ENCODE measurements at places on chromosomes 3 and 15.

GRCh38 chr3:61583890-61584875, 22.8 kb downstream of the PTPRG start:
- DNase-seq, result no peak

- no peak for DNase-seq
Observed at GRCh38 chr3:18300916-18301315, 124.2 kb downstream of the SATB1 start.

DNA sequence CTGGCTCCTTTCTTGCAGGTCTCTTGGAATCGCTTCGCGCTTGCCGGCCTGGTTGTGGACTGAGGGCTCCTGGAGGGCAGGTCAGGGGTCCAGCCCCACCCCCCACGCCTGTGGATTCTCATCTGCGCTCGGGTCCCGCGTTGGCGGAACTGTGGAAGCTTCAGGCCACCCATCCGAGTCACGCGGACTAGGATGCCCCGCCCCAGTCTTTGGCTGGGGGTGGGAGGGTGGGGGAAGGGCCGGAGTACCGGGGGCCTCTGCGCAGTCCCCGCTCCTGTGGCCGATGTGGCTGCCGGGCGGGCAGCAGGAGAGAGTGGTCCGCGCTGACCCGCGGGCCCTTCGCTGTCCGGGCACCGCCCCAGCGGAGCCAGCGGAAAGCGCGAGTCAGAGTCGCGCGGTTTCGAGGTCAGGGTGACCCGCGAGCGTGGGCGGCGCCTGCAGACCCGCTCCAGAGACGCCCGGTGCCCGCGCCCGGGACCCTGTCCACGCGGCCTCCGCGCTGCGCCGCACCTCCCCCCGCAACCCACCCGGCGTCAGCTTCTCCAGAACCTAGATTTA, 114.2 kb downstream of the KLF13 start:
- DNase-seq, result peak; percentile 49

DNA sequence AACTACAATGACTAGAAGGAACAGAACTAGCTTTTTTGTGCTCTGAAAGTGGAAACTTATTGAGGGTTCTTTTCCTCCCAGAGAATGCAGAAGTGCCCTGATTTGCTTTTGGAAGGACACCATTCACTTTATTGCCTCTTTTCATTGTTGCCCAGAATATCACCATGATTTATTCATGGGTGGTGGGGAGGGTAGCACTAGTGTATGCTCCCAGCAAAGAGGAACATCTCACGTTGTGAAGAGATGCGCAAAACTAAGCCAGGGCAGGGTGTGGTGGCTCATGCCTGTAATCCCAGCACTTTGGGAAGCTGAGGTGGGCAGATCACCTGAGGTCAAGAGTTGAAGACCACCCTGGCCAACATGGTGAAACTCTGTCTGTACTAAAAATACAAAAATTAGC, 31.4 kb downstream of the FLNB start:
- no peak for DNase-seq

DNA sequence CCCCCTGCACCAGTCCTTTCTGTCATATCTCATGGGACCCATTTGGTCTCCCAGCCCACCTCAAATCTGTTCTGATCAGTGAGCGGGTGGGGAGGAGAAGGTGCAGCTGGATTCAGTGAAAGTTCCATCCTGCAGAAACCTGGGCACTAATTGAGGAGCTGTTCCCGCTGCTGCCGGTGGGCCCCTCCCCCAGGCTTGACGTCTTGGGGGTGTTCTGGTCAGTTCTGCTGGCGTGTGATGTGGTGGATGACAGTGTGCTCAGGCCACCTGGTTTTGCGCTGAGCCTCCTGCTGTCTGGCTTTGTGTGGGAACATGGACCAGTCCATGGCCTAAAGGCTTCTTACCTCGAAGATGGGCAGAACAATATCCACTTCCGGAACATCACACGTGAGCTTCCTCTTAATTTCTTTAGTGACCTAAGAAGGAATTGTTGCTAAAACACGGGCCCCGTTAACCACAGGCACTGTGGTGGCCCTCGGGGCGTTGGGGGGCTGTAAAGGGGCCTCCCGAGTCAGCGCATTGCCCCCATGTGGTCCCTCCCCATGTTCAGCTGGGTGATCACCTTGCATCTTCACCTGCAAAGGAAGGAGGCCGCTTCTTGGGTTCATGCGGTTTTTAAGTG, 59.7 kb downstream of the RGMA start:
- DNase-seq, result peak; percentile 6

GRCh38 chr3:153767601-153768560, 353.3 kb upstream of the ARHGEF26 start:
- no peak for DNase-seq

GRCh38 chr3:187186801-187187421, 10.4 kb upstream of the RTP1 start:
- DNase-seq, result peak; percentile 89

- no peak for DNase-seq
Observed at GRCh38 chr15:72964542-72964941, 87.7 kb upstream of the NEO1 start.

GRCh38 chr15:100255644-100256043, 86.1 kb downstream of the ADAMTS17 start:
- DNase-seq, result no peak

DNA sequence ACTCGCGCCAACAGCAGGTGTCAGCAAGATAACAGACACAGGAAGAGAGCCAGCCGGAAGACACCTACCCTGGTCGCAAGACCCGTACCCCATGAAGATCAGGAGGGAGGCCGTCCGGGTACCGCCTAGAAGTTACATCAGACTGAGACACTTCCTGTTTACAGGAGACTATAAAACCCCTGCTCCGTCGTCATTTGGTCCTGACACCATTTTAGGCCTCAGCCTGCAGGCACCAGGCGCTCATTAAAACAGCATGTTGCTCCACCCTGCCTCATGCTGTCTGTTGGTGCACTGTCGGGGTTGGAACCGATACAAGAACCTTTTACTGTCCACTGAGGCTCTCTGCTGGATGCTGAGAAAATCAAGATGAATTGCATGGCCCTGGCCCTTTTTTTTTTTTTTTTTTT, 15.6 kb upstream of the PRTG start:
- no peak for DNase-seq

DNA sequence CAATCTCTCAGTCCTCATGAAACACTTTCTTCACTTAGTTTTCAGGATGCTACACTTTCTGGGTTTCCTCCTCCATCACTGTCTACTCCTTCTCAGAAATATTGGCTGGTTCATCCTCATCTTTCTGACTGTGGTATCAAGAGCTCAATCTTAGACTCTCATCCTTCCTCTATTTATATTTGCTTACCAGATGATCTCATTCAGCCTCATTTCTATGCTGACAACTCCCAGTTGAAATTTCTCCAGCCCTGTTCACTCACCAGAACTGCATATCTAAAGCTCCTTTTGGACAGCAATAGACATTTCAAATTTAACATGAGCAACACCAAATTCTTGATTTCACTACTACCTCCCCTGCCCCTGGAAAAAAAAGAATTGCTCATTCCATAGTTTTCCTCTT, 48.0 kb upstream of the FBN1 start:
- DNase-seq, result no peak

DNA sequence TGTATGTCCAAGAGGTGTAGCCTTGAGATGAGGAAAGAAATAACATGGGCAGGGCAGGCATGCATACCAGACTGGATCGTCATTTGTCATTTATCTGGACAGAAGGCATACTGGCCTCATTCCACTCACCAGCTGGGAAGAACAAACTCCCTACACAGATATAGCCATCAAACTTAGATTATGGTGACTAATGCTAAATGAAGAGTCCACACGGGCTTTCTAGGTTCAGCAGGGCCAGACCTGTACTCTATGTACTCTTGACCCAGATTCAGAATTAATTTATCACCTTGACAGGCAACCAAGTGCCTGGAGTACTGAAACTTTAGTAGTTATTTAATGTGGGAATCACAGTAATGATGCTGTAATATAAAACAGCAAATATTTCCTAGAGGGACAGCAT, 164.3 kb upstream of the IL12A start:
- DNase-seq, result peak; percentile 89

DNA sequence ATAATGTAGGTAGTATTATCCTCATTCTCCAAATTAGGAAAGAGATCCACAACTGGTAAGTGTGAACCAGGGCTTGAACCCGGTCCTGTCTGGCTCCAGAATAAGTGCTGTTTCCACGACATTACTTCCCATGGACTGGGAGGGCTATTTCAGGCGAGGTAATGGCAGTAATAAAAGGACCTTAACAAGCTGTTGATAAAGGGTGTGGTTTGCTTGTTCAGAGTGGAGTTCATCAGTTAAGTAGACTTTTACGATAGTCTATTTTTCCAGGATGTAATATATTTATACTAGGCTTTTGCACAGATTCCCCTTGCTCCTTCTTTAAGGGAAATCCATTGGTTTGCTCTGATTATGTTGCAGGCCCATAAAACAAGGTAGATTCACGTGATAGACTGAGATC, 88.4 kb upstream of the TNFAIP8L3 start:
- DNase-seq, result no peak

- DNase-seq, result no peak
Observed at GRCh38 chr3:19439944-19440343, 291.6 kb downstream of the KCNH8 start.
